ENCODE measurements at places on chromosomes 7 and 10. TPM values are rescaled to one million over a fixed set of nuclear protein-coding genes. Genes with fewer than 3 reads are reported as not detected.

GRCh38 chr7:128172151-128172550, 68.9 kb upstream of the LEP start:
- no peak for DNase-seq

The PGAM2 gene
- 433 TPM for total RNA-seq

The PAPOLB gene
- 0.10 TPM for total RNA-seq

The SOSTDC1 gene
- 21.8 TPM for total RNA-seq

- DNase-seq = no peak
Measured at GRCh38 chr7:142063551-142064442, 47.7 kb upstream of the MGAM2 start.

DNA sequence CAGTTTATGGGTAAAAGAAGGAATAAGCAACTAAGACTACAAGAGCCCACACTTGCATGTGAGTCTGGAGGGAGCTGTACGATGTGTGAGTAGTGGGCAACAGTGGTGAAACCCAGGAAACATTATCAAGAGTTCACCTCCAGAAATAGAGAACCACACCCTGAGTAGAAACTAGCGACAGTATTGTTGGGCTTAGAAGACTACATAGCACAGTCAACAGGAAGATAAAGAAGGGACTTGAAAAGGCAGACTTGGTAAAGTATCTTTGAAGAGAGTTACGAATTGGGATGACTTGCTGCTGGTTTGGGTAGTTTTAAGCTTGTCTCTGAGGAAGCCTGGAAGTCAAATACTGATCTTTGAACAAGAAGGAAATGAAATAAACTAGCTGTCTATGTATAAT, 223.2 kb upstream of the GNAI1 start:
- no peak for DNase-seq

DNA sequence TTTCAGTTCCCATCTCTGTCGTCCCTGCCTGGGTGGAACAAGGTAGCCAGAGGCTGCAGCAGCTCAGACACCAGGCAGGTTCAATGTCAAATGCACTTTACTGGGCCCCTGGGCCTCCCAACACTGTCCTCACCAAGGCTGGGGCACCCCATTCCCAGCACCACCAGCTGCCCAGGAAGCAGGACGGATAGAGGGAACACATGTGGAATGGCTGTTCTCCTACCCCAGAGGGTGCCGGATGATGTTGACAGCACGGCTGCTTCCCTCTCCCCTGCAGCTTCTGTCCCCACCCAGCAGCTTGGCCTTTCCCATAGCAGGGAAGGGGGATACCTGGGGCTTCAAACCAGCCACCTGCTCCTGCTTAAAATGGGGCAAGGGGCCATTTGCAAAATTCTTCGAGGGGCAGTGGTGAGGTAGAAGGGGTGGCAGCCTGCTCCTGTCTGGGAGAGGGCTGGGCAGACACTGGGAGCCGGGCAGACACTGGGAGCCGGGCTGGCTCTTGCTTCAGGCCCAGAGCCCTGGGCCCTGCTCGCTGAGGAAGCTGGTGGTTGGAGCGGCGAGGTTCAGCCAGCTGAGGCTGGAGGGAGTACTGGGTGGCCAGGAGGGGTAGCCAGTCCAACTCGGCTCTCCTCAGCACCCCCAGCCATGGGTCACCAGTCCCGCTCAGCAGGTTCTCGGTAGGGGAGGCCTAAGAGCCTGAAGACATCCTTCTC, 9.1 kb downstream of the POLL start:
- DNase-seq = no peak

GRCh38 chr10:106711313-106711906, 453.1 kb downstream of the SORCS1 start:
- peak; percentile 30 for DNase-seq

- no peak for DNase-seq
Measured at GRCh38 chr7:82266081-82266480, 177.5 kb downstream of the CACNA2D1 start.

GRCh38 chr7:26485367-26485934, 193.8 kb downstream of the SNX10 start:
- DNase-seq = no peak

GRCh38 chr7:30931161-30931928, 19.7 kb downstream of the AQP1 start:
- DNase-seq = peak; percentile 76

DNA sequence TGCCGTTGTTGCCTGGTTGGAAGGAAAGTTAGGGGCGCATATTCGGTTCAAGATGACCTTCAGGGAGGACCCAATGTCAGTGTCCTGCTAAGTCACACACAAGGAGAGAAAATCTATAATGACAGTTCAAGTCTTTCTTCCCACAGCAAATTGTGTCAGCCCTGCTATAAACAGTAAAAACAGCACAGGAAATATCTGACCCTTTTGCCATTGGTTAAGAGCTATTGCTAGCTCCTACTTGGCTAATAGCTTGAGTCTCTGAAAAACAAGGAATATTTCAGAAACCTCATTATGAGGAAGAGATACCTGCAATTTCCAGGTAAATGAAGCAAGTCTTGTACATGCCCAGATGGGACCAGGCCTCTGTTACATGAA, 175.6 kb downstream of the SKIDA1 start:
- DNase-seq = no peak

- no peak for DNase-seq
Measured at GRCh38 chr10:132684164-132684891, 101.6 kb downstream of the NKX6-2 start.

- DNase-seq = no peak
Measured at GRCh38 chr7:142161921-142162320, 50.4 kb downstream of the MGAM2 start.

DNA sequence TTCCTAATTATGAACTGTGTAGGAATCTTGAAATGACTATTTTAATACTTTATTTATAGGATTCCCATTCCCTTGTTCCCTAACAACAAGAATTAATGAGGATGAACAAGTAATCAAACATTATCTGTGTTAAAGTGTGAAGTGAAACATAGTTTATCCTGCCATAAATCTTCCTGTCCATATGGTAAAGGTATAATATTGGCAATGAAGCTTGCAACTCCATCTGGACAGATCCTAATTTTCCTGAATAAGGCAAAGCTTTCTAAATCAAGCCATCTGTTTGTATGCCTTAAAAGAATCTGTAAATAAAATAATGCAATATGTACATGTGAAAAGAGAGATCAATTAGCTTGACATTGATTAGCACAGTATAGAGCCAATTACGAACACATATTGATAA, 529.0 kb downstream of the ANKRD7 start:
- DNase-seq = no peak

The TSPAN13 gene
- 33.8 TPM for total RNA-seq

DNA sequence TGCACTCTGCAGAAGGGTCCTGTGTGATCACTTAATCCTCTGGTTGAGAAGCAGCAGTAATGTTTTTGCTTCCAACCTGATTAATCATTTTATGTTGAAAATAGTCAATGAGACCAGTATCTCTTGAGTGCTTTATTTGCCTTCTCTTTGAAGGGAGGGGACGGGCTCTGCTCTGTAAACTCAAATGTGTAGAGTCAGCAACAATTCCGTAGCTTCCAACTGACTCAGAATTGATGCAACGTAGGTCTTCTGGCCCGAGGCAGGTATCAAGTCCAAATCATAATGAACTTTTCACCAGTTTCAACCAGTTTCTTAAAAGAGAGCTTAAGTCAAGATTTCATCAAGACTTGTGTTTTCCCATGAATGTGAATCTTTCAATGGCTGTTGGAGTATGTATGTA, 26.3 kb downstream of the GUSB start:
- no peak for DNase-seq

DNA sequence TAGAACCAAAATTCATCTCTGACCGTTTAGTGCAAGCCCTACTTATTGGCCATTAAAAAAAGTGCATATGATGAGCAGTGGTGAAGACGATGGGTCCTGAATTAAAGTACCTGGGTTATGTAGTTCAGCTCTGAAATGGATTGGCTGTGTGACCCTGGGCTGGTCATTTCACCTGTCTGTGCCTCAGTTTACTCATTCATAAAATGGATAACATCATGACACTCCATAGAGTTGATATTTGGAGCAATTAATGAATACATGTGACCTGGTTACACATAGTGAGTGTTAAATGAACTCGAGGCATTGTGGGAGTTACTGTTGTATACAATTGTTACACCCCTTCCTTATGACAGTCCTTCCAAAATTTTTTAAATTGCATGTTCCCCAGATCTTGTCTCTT, 9.1 kb downstream of the MAP3K8 start:
- no peak for DNase-seq

The CLCN1 gene
- 3.1 TPM for total RNA-seq

DNA sequence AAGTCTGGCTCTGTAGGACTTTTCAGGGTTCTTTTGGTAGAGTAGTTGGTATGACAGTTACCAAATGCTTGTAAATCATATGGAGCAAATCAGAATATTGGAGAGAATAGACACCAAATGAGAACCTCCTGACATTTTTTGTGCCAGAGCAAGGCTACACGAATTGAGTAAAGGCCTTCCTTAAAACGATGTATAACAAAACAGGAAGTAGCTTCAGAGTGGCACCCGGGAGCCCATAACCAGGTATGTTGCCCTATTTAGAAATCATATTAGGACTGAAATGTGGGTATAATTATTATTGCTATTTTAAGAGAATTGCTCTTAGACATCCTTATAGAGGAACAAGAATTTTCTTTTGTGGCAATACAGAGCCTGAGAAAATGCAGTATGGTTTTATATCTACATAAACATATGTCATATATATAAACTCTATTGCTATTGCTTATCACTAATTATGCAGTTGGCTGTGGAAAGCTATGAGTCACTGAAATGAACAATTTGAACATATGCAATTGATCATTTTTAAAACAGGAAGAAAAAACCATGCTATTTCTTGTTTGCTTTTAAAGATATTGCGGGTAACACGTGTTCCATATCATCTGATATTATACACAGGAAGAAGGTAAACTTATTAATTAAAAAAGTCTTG, 197.4 kb upstream of the MTPN start:
- no peak for DNase-seq

GRCh38 chr10:79020605-79021004, 48.2 kb upstream of the ZMIZ1 start:
- no peak for DNase-seq

DNA sequence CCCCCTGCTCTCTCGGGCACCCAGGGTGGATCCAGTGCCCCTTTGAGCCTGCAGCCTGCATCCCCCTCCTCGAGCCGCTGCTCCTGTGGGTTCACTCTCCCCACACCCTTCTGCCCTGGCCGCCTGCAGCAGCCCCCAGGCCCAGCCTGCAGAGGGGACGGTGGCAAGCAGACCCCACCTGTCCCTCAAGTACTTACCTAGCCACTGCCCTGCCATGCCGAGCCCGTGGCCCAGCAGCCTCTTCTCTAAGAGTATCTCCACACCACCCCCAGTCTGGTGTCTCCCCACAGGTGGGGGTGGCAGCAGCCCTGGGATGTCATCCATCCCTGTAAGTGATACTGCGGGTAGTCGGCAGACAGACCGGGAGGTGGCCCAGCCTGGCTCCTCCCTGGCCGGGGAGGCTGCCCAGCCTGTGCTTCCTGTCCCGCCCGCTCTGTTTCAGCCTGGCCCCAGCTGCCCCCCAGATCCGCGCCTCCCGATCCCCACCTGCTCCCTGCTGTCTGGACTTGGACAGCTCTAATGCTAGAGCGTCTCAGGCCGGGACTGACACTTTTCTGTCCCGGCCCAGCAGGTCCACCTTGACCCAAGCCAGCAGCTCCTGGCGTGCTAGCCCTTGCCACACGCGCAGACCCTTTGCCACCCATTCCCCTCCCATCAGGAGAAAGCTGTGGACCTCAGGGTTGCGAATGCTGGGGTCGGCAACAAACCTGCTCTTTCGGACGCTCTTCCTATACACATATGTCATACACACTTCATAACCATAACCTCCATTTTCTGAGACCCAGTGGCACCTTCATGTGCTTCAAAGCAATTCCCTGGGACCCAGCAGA, 25.0 kb downstream of the YKT6 start:
- peak; percentile 83 for DNase-seq

DNA sequence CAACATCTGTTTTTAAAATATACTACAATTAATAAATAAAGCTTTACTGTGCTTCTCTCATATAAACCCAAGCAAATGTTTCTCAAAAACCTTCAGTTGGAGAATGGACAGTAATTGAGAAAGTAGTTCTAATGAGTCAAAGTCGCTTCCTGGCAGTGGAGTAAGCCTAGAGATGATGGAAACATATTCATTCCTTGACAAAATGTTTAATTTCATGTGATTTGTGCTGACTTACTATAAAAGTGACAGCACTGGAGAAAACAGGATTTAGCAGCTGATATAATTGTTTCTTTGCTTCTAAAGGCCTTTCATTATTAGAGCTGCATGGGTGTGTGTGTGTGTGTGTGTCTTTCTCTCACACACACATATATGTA, 9.0 kb downstream of the ELMO1 start:
- no peak for DNase-seq

GRCh38 chr10:107098326-107098725, 66.2 kb downstream of the SORCS1 start:
- DNase-seq = no peak

The HKDC1 gene
- 0.51 TPM for total RNA-seq

DNA sequence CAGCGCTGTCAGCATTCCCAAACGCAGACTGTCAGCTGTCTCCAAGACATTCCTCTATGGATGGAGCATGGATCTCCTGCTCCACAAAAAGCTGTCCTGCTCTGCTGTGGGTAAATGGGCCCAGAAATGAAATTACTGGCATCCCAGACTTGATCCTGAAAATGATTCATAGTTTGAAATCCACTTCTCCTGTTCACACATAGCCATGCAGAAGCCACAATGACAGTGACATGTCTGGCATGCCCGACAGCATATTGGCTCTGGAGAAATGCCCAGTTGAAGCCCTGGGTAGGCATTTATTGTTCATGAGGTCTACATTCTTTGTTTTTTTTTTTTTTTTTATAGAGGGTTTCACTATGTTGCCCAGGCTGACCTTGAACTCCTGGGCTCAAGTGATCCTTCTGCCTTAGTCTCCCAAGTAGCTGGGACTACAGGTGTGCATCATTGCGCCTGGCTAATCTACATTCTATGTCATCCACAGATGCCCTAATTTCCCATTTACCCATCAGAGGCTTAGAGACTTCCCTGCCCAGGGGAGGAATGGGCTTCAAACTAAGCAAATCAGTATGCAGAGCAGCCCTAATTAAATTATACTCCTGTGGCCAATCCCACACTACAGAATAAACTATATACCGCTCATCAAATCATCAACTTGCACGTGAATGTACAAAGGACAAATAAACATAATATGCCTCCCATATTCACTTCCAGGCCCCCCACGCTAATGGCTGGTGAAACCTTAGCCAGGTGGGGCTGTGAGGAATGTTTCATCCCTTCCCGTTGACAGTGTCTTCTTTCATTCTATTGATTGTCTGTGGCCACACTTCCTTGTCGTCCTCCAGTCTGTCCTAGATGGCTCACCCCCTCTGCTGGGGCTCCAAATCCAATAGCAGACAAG, 61.8 kb upstream of the EEPD1 start:
- DNase-seq = peak; percentile 20

The PTPN12 gene
- 78.8 TPM for total RNA-seq

The CFAP58 gene
- 0.62 TPM for total RNA-seq
